ENCODE measurements at places on chromosomes 13 and 19.

DNA sequence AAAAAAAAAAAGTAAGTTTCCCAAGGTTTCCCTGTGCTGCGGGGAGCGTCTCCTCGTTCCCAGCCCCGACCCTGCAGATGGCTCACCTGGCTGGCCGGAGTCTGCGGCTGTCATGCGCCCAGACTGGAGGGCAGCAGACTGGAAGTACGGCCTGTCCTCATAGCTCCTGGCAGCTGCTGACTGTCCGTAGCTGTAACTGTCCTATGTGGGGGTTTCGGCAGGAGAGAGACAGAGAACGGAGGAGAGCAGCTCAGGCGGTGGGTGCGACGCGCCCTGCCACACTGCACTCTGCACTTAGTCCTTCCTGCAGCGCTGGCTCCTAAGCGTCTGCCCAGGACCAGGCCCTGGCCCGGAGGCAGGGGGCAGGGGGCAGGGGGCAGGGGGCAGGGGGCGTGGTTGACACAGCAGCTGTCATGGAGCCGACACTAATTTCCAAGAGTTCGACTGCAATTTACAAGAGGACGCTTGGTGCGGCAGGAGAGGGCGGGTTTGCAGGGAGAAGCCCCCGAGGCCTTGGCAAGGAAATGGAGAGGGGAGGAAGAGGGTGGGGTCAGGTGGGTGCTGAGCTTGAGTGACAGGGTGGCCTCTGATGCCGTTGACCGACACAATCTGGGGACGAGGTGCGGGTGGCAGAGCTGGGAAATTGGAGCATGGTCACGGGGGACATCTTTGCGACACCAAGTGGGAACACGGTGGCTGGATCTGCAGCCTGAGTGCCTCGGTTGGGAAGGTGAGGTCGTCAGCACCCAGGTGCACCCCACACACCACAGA lies 35.1 kb downstream of the ZFR2 start:
- no peak for DNase-seq

DNA sequence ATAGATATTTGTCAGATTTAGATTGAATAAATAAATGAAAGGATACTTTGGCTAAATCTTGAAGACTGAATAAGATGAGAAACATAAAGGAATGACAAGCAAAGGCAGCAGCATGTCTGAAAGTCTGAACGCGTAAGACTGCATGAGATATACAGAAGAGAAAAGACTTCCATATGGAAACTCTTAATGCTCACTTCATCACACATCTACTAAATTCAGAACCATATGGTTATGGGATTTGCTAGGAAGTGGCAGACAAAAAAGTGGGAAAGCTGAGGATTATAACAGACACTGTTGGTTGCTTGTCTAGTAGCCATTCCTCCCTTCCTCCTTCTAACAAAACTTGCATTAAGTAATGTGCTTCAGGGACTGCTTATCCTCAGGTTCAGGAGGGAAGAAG lies 446.7 kb downstream of the KCTD12 start:
- no peak for DNase-seq

DNA sequence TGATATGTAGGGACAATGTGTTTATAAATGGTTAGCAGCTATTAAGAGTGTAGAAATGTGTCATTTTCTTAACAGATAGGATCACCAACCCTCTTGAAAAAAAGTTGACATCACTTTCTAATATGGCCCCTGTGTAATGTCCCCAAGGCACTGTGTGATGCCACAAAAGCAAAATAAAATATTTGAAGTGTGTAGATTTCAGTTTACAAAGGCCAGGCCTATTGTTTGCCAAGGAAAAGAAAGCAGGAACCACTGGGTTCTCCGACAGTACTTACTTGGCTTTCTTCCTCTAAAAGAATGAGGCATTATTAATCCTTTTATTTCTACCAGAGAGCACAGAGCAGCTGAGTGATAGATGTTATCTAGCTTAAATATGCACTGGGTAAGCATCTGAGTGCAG lies 10.5 kb upstream of the GJA3 start:
- DNase-seq: no peak

GRCh38 chr19:46713781-46714443 lies 3.0 kb downstream of the PRKD2 start:
- no peak for DNase-seq

GRCh38 chr13:37546087-37546486 lies 52.5 kb downstream of the POSTN start:
- DNase-seq: no peak

DNA sequence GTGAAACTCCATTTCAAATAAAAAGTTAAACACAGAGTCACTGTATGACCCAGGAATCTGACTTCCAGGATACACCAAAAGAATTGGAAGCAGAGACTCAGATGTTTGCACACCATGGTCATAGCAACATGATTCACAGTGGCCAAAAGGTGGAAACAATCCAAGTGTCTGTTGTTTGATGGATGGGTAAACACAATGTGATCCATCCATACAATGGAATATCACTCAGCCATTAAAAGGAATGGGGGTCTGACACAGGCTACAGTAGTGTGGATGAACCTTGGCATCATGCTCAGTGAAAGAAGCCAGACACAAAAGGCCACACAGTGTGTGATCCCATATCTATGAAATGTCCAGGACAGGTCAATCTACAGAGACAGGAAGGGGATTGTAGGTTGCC lies 174.3 kb downstream of the PTPRS start:
- no peak for DNase-seq

- no peak for DNase-seq
Measured at GRCh38 chr13:52739468-52740071, at the start of gene CNMD. Gene CNMD, minus strand, starts transcription at chr13:52739820. Its CDS starts 119 bp downstream, at chr13:52739701.

DNA sequence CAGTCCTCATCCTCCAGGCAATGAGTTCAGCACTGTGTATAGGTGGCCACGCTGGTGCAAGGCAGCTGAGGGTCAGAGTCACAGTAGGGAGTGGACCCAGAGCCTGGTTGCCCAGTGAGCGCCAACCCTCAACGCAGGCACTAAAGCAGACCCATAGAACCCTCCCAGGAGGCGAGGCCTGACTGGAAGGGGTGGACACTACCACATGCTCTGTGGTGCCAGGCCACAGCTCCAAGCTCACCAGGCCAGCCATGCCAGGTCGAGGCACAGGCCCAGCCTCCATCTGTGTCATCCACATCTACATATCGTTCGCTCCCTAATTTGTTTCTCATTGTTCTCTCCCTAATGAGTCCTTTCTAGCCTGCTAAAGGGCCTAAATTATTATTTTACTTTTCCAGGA lies 165.8 kb upstream of the GPR12 start:
- DNase-seq: no peak

GRCh38 chr13:26932465-26932864 lies 171.9 kb upstream of the GPR12 start:
- DNase-seq: no peak

DNA sequence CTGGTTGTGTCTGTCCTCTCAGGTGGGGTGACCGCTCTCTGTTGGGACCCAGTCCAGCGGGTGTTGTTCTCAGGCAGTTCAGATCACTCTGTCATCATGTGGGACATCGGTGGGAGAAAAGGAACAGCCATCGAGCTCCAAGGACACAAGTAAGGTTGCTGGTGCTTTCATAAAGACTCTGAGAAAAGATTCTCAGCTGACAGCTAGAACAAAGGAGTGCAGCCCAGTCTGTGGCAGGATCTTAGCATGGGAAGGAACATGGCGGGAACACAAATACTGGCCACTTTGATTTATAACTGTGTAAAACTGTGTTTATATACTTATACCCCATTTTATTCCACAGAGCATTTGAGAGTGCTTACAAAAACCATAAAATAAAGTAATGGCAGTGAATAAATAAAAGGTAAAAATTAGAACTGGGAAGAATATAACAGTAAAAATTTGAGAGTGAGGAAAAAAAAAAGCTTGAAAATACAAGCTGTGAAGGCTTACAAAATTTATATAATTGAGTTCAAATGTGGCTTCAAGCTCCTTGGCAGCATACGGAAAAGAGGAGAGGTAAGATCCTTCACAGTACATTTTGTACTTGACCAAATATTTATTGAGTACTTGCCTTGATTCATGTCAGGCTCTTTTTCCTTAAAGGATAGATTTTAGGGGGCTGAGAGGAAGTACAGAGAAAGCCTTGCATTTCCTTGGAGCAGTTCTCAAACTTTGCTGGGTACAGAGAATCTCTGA lies 64.8 kb downstream of the DHRS12 start:
- no peak for DNase-seq

DNA sequence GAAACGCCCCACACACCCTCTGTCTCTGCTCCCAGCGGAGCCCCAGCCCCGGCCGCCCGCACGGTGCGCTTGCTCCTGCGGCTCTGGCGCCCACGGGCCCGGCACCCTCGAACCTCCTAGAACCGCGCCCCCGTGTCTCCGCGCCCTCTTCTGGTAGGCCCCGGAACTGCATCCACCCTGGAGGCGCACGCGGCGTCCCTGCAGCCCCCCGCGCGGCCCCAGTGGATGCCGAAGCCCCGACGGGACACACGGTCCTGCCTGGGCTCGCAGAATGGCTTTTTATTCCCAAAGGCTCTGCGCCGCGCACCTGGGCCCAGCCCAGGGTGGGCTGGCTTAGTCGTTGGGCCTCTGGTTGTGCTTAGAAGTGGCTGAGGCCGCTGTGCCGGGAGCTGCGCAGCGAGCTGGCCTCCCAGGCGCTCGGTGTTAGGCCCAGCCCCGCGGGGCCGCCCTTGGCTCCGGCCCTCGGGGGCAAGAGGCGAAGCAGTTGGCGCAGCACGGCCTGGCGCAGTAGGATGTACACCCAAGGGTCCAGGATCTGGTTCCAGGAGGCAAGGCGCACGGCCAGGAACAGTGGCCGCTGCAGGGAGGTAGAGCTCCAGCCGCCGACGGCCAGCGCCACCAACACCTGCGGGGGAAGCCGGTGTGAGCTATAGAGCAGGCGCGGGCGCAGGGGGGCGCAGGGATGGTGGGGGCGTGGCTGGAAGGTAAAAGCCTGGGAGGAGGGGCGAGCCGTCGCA lies 2.8 kb downstream of the PTGER1 start:
- DNase-seq: peak; percentile 84

DNA sequence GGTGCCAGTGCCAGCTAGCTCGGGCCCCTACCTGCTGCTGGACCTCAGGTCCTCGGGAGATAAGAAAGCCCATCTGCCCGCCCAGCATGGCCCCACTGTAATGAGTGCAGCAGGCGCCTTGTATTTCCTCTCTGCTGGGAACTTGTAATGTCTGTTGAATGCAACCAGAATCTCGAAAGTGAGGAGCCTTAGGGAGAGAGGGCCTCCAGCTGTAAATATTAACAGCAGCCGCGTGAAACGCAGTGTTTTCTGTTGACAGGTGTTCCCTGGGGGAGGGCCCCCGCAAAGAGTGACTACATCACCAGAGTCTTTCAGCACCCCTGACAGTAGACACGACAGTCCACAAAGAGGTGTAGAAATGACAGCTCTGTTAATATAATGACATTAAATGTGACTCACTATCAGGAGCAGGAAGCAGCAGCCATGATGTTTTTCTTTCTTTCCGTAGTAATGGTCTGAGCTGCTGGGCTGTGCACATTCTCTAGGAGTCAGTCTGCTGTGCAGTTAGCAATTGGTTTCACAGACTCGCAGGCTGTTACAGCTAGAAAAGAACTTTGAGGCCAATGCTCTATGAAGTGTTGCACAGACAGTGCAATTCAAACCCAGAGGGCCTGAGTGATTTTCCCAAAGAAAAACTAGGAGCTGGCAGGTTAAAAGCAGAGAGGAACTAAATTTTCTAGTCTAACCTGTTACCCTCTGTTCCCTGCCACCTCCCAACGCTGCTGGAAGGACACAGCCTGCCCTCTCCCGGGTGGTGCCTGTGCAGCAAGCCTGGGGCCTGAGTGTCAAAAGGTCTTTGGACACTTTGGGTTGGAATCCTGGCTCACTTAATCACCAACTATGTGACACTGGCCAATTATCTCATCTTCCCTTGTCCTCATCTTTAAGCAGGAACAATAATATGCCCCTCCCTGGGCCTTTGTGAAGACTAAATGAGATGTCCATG lies 58.6 kb upstream of the WASF3 start:
- DNase-seq: no peak

DNA sequence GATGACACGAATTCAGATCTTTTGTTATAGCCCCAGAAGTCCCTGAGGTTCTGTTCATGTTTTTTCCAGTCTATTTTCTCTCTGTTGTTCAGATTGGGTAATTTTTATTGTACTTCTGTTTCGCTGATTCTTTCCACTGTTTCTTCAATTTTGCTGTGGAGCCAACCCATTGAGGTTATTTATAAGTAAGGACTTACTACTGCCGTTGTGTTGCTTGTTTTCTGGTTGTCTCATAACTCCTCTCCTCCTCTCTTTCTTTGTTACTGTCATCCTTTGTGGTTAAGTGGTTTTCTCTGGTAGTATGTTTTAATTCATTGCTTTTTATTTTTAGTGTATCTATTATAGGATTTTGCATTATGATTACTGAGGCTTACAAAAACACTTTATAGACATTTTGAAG lies 48.7 kb upstream of the GAS6 start:
- no peak for DNase-seq

DNA sequence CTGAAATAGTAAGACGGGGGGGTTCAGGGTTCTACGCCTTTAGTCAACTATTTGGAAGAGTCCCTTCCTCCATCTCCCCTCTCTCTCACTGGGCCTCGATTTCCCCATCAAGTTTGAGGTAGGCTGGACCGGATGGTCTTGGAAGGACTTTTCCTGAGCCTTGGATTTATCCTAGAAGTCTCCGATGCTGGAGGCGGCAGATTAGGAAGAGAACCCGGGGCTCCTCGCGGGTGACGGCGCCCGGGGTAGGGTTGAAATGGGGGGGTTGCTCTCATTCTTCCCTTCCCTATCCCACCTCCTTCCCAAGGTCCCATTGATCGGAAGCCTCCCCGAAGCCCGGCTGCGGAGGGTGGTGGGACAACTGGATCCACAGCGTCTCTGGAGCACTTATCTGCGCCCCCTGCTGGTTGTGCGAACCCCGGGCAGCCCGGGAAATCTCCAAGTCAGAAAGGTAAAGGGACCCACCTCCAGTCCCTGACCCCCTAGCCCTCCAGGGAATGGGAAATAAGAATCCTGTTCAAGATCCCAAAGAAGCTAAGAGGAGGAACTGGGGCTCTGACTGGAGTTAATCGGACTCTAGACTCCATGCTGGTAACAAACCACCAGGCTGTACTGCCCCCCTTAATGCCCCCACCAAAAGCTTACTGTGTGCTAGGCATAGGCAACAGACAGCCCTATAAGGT lies 781 bp downstream of the QPCTL start:
- peak; percentile 56 for DNase-seq

DNA sequence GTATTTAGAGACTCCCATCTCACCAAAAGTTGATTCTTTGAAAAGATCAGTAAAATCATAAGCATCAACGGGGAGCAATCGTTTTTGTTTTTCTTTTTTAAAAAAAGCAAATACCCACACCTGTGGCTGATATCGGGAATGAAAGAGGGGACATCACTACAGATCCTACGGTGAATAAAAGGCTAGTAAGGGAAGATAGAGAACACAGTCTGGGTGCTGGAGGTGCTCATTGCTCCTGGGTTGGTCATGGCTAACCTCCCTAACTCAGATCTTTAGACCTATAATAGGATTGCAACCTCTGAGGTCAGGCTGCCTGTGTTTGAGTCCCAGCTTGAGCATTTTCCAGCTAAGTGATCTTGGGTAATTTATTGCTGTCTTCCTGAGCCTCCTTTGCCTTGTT lies 1.1 kb downstream of the EHD2 start:
- DNase-seq: no peak
